ENCODE measurements at places on chromosomes 11 and 22.

DNA sequence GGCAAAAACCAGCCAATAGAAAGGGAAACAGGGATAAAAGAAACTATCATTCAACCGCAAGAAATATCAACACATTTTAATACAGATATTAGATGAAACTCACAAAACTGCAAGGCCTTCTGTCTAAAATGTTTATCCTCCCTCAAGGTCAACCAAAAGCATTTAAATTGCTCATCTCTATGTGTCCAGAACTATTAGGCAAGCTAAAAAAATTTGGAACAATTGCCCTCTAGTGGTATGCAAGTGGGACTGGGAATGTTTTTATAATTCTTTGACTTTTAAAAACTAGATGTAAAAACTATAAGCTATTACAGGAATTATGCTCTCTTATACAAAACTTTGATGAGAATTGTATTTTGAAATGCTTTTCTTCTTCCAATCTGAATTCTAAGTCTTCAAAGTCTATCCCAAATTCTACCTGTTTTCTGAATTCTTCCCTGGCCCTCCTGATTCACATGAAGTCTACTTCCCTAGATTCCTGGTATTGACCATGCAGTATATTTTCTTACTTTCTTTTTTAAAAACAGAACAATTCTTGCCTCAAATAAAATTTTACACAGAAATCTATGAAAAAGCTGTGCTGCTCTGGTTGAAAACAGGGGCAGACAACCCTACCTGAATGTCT lies 4.9 kb downstream of the CWC15 start:
- DNase-seq: peak; percentile 1

GRCh38 chr11:118870396-118871343 lies 13.0 kb upstream of the CXCR5 start:
- DNase-seq: peak; percentile 44

DNA sequence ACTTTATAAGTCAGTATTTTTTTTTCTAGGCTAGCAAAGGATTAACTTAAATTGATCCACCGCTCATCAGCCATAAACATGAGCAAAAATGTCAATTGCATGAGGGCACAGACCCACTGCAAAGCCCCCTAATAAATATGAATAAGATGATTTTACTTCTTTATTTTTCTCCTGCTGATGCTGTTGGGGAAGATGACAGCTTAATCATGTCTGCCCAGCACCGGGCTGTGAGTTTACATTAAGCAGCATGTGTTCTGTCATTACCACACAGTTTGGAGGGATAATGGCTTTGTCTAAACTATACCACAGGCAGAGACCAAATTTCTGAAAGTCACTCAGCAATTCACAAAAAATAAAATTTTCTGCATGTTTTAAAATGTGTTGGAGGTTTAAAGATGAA lies 346.3 kb downstream of the LRRC4C start:
- no peak for DNase-seq

DNA sequence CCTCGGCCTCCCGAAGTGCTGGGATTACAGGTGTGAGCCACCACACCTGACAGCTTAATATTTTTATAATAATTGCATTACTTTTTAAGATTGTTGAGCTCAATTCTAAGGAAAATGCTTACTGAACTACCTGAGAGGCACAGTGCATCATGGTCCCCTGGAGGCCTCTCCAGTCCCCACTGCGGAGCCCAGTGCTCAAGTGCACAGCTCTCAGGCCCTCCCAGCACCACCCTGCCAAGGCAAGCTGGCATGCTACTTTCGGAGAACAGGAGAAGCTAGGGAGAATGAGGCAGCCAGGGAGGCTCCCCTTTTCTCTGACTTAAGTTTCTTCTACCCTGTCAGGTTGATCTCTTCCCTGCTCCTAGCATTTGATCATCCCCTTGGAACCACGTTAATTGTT lies 64.2 kb upstream of the CECR2 start:
- no peak for DNase-seq

- DNase-seq: no peak
Observed at GRCh38 chr22:19688301-19689290, 25.7 kb upstream of the SEPTIN5 start.

- no peak for DNase-seq
Observed at GRCh38 chr11:122749005-122749687, 89.2 kb upstream of the CRTAM start.

GRCh38 chr11:67466367-67466766 lies 2.7 kb downstream of the TMEM134 start:
- DNase-seq: no peak

GRCh38 chr11:93498641-93499040 lies 44.5 kb downstream of the SMCO4 start:
- no peak for DNase-seq

DNA sequence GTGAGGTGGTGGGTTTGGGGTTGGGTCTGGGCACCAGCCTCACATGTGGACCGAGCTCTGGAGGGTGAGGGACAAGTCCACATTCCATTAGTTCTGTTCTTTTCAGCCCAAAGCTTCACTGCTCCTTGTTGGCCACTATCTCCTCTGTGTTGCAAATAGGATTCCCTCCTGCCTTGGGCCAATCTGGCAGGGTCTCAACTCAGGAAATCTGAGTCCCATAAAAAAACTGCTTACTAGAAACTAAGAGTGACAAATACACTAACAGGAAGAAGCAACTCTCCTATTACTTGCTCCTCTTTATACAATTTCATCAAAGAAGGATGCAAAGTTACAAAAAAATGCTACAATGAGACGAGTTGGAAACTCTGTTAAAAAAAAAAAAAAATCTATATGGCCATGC lies 66.2 kb upstream of the CSNK1E start:
- DNase-seq: no peak

DNA sequence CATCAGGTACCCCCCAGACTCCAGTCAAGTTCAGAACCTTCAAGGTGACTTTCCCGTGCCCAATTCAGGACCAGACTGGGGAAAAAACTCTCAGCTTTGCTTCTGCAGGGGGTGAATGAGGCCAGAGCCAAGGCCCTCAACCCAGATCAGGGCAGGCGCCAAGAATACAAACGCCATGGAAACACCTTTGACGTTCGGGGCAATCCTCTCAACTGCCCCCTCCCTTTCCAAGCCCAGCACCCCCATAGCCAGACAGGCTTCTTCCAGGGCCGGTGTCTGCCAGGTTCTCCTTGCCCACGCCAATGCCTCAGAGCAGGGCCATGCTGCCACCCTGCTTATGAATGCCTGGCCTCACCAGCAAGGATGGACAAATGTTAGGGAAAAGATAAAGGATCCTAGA lies 5.8 kb downstream of the ARHGAP1 start:
- DNase-seq: no peak

GRCh38 chr11:6911948-6912347 lies 8.9 kb upstream of the OR2D3 start:
- no peak for DNase-seq

DNA sequence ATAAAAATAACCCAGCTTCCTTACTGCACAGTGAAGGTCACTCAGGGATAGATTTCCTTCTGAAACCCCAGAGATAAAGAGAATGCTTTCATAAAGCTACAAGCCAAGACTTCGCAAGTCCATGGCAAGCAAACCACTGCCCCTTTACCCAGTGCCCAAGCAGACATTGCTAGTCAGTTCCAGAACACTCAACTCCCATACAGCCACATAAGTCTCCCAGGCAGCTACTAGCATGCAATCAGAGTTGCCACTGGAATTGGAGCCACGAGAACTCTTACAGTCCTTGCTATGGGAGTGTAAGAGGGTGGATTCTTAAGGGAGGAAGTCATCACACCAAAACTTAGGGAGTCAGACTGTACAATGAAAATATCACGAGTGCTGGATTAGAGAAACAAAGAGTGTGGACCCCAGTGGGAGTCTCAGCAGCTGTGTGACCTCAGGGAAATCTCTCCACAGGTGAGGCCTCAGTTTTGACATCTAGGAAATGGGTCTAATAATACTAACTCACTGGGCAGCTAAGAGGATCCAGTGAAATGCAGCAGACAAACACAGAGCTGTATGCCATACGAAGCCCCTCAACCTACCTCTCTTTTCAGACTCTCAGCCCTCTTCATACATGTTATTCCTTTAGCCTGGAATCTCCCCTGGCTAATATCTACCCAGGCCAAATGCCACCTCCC lies 526.6 kb downstream of the MN1 start:
- DNase-seq: no peak

DNA sequence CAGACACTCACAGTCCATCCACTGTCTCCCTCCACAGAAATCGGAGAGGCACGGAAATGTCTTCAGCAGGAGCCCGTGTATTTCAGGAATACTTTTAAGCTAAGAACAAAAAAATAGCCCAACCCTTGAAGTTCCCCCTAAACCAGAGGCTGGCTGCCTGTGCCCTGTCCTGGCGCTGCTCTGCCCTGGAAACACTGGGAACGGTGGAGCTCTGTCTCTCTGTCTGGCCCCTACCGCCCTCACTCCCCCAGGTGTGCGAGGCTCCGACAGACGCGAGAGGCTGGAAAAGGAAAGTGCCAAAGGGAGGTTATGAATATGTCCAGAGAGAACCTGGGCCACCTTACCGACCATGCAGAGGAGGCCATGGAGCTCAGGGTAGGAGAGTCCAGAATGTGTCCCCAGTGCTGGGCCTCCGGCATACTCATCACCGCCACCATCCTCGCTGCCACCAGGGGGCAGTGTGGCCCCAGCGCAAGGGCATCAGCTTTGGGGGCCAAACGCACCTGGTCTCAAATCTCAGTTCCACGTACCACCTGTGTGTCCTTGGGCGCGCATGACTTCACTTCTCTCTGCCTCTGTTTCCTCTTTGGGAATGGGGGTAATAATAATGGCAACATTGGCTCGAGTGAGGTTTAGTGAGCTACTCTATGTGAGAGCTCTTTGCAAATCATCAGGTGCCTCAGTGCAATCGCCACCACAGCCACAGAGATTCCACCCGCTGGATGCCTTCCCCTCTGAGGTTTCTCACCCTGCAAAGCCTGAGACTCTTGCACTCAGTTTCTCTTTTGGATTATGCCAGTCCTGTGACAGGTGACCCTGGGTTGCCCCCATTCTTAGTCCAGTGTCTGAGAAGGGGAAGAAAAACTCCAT lies 10.4 kb upstream of the SLCO2B1 start:
- DNase-seq: peak; percentile 11

DNA sequence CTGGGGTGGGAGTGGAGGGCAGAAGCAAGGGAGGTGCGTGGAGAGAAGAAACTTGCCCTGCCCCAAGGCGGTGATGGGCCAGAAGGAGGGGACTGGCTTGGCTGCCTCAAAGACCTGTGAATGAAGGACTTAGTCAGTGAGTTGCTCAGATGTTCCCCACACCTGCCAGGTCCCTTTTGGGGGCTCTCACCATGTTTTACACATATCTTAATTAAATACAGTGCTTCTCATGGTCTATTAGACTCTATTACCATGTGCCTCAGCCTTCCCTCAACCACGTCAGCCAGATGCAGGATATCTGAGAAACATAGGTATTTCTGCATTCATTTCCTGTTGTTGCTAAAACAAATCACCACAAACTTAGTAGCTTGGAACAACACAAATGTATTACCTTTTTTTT lies 429.5 kb downstream of the BUD13 start:
- no peak for DNase-seq

GRCh38 chr22:41995211-41995610 lies 3.4 kb upstream of the WBP2NL start:
- no peak for DNase-seq

DNA sequence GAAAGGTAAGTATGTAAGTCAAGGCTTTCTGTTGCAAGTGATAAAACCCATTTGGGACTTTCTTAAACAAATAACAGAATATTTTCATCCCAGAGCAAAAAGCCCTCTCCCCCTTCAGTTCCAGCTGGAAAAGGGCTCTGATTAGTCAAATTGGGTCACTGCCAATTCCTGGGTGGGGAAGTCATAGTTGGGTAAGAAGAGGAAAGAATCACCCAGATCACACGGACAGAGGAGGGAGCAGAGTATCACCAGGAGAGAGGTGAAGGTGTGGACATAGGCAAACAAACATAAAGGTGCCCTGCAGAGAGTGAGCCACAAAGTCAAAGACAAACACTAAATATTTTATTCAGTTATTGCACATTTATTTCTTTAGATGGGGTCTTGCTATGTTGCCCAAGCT lies 36.3 kb upstream of the SORL1 start:
- no peak for DNase-seq

DNA sequence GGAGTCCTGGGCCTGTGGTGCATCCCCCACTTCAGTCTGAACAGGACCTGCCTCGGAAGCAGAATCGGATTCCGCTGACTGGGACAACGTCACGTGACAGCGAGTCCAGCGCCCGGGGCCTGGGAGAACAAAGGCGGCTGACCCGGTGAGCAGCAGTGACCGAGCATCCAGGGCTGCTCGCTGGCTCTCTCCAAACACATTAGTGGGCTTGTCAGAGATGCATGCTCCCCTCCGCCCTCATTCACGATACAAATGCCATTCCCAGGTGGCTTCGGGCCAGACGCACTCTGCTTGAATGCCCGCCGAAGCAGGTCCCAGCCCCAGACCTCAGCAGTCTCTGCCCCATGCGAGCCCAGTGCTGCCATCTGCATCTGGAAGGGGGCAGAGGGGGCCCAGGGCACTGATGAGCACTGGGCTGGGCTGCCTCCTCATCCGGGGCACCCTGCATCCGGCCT lies 91.0 kb downstream of the WNT7B start:
- DNase-seq: no peak

DNA sequence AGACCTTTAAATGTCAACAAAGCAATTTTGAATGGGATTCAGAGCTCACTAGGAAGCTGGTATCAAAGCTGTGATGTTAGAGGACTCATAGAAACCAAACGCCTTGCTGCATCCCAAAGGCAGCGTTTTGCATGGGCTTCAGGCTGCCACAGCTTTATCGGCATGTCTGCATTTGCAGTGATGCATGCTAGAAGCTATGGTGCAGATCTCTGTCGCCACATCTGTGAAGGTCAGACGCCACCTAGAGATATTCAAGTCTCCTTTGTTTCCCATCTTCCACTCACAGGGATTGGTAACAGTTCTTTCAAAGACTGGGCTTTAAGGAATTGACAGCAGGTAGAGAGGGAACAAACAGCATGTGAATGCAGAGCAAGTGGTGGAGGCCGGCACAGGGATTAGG lies 47.8 kb downstream of the NTM start:
- no peak for DNase-seq

DNA sequence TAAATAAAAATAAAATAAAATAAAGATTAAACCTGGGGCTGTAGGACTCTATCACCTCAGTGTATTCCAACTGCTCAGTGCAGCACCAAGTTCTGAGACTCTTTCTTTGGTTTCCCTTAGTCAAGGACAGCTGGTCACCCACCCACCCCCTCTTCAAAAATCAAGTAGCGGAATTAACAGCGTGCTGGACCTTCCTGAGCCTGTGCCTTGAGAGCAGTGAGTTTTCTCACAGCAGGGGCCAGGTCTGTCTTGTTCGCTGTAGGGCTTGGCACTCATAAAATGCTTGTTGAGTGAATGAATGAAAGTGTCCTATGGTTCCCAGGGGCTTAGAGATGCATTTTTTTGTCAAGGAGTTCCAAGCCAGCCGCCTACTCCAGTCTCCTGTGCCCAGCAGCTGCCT lies 2.9 kb upstream of the ALX4 start:
- no peak for DNase-seq

- no peak for DNase-seq
Observed at GRCh38 chr11:57223601-57224000, 13.4 kb downstream of the APLNR start.

DNA sequence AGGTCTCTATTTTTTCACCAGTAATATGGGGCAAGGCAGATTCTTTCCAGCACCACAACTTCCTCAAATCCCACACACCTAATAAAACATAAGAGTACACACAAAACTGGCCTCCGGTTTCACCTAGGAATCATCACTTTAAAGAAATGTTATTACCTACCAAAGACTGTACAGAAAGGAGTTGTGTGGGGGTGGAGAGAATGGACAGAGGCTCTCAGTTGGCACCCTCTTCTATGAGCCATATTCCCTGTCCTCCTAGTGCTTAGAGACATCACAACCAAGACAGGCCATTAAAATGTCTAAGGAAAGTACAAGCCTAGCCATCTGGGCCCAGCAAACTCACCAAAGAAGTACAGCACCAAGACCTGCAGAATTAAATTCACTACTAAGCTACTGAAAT lies 56.1 kb downstream of the RBFOX2 start:
- DNase-seq: no peak

GRCh38 chr22:22669093-22669492 lies 24.7 kb downstream of the GGTLC2 start:
- no peak for DNase-seq

Measured in NCI-H510A treated with DMSO at 0.1 percent for 48 hours (cell line).